ENCODE measurements at places on chromosomes 3 and 15.

GRCh38 chr15:95416576-95416975 is 913.9 kb upstream of the NR2F2 start:
- no peak for DNase-seq

- no peak for DNase-seq
These were observed 251.1 kb downstream of the TJP1 start for GRCh38 chr15:29570948-29571791.

DNA sequence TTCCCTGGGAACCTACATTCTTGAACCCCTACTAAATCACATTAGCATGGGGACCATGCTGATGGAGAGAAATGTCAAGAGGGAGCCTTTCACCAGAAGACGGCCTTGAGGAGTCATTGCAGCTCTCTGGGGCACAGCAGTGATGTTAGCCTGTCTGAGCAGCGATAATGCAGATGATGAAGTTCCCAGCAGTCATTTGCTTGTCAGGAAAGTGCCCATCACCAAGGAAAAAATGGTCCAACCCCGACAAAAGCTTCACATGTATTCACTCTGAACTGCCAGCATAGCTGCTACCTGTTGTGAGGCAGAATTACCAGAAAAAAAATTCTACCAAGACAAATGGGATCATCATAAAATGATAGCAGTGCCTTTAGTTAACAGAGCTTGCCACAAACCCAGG is 238.4 kb upstream of the UMPS start:
- DNase-seq, result no peak

- no peak for DNase-seq
These were observed 700.9 kb upstream of the NR2F2 start for GRCh38 chr15:95629503-95630168.

DNA sequence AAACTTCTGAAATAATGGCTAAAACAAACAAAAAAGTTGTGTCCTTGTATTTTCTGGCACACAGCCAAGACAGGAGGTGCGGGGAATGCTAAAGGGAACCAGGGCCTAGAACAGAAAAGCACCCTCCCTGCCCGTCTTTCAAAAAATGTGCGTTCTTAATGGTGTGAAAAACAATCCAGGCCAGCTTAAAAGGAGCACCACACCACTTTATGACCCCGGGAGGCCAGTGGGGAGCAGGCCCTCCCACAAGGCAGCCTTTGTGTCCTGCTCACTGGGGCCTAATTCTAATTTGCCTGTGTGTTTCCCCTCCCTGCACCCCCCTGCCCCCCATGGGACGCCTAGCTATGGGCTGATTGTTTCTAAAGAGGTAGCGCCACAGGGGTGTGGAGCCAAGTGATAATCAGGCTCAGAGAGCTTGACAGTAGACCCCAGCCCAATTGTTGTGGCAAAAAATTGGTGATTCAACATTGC is 181.4 kb downstream of the GREM1 start:
- DNase-seq, result no peak

DNA sequence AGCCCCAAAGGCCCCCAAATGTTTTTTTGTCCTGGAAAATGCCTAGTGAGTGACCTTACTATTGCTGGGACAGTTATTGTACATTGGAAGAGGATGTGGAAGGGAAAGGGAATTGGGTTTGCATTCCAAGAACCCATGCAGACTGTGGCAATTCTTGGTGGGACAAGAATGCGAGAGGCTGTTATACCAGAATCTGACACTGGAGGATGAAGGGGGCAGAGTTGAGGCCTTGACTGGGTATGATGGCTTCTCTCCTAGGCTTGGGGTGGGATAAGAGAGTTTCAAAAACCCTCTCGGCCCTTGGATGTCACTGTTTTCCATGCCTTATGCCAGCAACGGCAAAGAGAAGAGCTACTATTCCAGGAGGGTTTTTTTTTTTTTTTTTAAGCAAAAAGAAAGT is 25.3 kb downstream of the IL16 start:
- no peak for DNase-seq

- no peak for DNase-seq
These were observed 537 bp upstream of the SCAP start for GRCh38 chr3:47476330-47476626.

GRCh38 chr3:194852345-194852744 is 166.7 kb downstream of the FAM43A start:
- DNase-seq, result no peak

DNA sequence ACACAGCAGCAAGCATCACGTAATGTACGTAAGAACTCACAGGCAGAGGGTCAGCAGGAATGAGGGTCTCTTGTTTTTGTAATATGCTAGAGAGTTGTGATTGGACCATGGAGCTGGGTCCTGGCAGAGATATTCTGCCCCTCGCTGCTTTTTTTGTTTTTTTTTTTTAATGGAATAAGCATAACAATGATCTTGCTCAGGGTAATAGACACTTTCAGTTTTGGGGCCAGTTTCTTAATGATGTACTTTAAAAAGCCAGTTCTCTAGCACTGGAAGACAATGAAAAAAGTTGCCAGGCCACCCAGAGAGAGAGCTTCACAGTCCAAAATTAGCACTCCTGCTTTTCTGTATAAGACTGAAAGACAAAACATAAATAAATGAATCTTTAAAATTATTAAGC is 29.0 kb upstream of the PLSCR4 start:
- no peak for DNase-seq

- DNase-seq, result no peak
These were observed 330.4 kb upstream of the ICE2 start for GRCh38 chr15:60809375-60809774.

DNA sequence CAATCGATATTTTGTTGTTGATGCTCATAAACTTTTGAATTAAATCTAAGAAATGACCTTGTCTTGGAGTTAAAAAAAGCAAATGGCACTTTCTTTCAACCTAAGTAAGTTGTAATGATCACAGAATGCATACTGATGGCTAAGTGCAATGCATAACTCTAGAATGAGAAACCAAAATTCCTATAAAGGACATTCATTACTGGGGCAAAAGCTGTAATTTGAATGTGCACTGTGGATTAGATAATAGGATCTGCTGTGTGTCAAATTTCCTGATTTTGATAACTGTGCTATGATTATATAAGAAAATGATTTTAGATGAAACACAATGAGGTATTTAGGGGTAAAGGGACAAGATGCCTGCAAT is 14.3 kb downstream of the SIAH2 start:
- DNase-seq, result no peak

DNA sequence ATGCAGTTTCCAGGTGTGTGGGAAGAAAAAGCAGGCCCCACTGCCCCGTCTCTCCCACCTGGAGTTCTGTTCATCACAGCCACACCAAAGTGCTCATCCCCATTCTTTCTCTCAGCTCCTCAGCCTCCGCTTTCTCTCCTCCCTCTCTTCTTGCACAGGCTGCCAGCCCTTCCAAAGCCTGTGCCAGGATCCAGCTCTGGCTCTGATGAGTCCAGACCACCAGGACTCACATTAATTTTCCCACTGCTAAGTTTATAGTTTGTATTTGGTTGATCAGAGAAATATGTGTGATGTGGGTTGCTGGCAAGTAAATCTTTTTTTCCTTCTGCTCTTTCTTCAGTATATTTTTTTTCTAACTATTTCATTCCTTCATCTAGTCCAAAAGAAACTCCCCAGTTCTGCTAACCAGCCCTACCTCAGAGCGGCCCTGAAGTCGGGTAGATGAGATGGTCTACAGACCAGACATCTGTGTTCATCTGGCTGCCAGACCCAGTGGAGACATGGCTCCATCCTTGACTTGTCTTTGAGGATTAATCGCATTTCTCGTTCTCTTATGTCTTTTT is 49.8 kb downstream of the BOC start:
- no peak for DNase-seq

DNA sequence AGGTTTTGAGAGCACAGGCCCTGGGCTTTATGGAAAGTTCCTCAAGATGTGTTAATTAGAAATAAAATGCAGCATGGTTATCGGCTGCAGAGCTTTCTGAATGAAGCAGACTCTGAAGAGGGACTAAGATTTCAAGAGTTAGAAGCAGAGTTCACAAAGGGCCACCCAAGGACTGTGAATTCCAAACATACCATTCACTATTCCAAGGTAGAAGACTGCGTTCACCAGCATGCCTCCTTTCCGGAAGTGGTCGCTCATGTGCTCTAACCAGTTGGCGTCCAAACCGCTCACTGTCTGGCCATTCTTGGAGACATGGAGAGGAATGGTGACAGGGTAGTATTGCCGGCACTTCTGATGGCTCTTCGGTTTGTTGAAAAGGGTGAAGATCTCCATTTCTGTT is 104.9 kb downstream of the OXNAD1 start:
- no peak for DNase-seq

GRCh38 chr15:64864068-64864467 is 22.4 kb downstream of the PLEKHO2 start:
- DNase-seq, result no peak

- DNase-seq, result no peak
These were observed 696 bp upstream of the SNRK start for GRCh38 chr3:43285644-43286043.

GRCh38 chr3:189883113-189883753 is 237.5 kb downstream of the P3H2 start:
- no peak for DNase-seq

DNA sequence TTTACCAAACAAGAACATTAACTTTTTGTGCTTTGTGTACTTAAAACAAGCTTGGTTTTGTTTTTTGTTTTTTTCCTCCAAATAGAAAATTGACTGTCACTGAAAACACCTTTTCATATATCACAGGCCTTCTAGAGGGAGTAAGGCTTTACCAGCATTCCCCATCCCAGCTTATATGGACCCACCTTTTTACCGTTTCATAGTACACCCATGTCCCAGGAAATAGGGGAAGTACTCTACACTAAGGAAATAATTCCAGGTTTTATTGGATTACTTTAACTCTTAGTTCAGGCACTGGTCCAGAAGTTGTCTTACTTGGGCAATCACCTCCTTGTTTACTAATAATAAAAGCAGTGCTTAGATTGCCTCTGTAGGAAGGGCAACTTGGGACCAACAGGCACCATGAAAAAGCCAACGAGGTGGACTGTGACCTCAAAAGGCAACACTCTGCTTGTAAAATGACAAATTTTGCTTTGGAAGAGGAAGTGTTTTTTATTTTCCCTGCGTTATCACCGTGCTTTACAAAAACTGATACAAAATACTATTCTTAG is 26.2 kb downstream of the HMG20A start:
- DNase-seq, result no peak

DNA sequence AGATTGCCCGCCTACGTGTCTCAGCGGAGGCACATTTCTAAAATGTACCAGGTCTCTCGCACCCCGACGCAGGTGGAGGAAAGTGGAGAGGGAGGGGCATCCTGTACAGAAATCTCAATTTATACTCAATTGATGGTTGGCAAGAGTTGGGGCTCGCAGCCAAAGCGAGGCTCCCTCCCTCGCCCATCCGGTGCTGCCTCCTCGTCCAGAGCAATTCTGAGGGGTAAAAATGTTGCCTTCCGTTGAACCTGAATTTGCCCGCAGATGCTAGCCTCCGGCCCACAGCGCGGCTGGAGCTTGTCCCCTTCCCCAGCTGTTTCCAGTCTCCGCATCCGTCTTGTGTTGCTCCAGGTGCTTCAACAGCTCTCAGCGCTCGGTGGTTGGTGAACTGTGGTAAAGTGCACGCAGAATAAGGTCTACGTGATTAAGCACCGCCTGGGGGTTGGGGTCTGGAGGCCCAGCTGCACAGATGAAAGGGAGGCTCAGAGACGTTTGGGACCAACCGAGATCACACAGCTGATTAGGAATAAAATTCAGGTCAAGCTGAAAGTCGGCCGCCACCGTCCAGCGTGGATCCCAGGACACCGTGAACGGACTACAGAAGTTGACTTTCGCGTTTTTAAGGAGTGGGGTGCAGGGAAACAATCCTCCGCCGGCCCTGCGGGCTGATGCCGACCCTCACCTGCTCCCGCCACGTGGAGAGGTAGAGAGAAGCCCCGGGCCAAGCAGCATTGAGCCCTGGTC is 846 bp upstream of the POLG start:
- peak; percentile 23 for DNase-seq

DNA sequence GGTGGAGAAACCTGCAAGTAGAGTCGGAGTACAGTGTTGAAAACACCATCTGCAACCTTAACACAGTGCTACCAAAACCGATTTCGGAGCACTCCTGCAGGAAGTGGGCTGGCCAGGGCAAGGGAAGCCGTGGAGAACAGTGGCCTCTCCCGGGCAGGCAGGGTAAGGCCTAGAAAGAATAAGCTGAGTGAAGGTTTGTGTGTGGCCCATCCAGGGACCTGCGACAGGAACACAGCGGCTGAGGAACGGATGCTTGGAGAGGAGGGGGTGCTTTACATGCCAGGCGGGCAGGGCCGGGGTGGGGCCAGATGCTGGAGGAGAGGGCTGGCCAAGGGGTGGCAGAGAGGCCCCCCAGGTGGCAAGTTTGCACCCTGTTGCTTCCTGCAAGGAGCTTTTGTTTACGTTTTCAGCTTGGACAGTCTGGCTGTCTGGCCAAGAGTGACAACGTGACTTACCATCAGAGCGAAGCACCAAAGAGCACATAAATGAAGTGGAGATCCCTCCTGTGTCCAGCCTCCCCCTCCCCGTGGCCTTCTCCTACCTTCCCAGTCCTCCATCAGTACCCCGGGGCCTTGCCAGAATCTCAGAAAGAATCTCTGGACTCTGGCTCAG is 156.5 kb downstream of the PGPEP1L start:
- peak; percentile 55 for DNase-seq

Data from right renal cortex interstitium (tissue), 3 donors.